ENCODE measurements at places on chromosomes 4 and X.

DNA sequence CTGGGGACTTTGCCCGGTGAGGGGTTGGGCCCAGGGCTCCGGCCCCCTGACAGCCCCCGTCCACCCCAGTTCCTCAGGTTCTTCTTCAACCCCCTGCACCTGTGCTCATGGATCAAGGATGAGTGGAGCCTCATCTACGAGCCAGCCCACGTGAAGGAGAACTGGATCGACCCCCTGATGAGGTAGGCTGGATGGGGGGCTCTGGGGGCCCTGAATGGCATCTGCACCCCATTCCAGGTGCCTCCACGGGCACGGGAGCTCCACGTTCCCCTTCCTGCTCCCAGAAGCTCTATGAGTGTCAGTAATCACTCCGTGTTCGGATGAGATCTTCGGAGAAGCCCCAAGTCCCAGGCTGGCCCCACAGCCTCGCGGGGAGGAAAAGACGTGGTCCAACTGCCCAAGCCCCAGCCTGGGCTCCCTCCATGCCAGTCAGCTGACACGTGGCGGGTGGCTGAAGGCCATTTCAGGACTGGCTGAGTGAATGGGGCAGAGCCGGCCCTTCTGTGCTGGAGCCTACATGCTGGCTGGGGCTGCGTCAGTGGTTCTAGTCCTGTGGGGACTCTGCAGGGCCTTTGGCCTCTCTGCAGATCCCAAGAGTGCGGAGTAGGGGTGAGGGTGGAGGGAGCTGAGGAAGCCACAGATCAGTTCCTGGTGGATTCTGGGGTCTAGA, 24.4 kb downstream of the CFAP99 start:
- no peak for DNase-seq

DNA sequence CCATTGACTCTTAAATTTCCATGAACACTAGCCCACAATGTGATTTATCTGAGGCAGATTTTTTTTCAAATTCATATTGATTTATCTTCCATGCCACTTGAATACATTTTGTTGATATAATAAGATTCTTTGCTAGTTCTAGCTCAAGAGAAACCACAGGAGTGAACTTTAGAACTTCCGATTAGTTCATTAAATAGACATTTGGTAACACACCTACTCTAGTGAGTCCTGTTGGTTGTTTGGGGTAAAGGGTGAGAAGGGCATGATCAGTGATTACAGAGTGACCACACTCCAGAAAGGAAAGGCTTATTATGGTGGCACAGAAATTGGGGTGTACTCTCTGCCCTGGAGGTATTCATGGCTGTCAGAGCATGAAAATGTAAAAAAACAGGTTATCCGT, 120.4 kb downstream of the CDKL5 start:
- no peak for DNase-seq

DNA sequence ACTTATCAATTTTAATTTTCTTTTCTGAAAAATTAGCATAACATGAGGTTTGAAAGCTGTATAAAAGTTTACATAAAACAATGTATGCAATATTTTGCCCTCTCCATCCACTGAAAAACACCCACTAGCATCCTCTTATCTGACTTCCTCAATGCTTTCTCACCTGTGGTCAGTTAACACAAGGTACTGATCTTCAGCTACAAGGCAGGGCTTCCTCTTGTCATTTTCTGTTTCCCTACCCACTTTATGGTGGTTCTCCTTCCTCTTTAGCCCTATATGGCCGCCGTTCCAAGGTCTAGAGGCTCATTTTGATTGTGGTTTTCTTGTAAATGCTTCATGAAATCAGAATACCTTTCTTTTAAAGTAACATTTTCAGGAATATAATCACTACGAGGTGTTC, 618.6 kb upstream of the CPEB2 start:
- DNase-seq = no peak

DNA sequence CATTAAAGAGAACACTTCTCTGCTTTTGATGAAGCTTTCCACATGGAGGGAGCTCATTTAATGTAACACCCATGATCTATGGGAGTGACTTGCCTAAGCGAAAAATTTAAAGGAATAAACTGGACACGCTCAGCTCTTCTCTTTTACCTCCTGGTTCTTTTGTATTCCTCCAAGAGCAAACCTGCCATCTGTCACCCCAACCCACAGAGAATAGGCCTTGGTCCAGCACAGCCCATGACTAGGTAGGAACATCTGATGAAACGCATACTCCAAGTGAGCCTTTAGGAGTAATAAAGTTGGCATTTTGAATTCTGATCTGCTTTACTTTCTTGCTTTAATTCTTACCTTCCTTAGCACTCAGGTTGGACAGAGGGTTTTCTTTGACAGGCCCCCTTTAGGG, 389.0 kb downstream of the HNRNPD start:
- no peak for DNase-seq

DNA sequence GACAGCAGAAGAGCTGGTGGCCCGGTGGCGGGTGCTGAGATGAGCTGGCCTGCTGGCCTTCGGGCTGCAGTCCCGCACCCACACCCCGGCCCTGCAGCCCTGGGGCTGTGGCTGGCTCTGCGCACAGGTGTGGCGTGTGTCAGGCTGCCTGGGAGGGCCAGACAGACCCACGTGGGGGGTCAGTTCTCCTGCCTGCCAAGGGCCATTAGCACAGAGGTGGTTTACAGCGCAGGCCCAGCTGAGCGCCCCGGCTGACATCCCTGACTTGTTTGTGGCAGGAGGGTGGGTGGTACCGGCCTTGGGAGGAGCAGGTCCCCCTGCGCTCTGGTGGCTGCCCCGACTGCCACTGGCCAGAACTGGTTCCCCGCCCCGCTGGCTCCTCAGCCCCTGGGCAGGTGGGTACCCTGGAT, 9.4 kb upstream of the HGFAC start:
- DNase-seq = no peak

DNA sequence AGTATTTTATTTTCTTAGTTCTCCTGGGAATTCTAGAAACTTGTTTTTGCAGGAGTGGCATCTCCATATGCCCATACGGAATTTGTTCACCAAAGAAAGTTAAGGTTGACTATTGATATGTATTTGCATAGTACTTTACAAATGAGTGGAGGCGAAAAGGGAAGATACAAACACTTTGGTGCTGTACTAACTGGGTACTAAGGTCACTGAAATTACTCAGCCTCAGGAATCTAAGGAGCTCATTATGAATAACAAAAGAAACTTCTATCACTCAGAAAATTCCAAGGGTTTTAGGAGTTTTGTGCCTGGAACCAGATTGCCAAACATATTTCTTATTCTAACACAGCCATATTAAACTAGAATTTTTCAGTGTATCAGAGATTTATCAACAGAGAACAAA, 27.4 kb upstream of the TMPRSS11B start:
- DNase-seq = no peak

GRCh38 chrX:119682019-119682989, 10.7 kb downstream of the SEPTIN6 start:
- DNase-seq = no peak

DNA sequence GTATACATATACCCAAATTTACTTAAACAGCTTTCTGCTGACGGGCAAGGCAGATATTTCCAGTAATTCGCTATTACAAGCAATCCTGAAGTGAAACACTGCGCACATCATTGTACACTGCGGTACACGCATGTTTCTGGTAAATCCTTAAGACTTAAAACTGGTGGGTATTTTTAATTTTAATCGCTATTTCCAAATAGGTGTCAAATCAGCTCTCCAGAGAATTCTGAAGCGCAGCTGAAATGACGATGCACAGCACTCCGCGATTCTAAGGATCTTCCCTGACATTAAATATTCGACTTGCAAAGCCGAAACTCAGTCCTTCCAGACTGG, 361 bp downstream of the TMEM128 start:
- DNase-seq = no peak

DNA sequence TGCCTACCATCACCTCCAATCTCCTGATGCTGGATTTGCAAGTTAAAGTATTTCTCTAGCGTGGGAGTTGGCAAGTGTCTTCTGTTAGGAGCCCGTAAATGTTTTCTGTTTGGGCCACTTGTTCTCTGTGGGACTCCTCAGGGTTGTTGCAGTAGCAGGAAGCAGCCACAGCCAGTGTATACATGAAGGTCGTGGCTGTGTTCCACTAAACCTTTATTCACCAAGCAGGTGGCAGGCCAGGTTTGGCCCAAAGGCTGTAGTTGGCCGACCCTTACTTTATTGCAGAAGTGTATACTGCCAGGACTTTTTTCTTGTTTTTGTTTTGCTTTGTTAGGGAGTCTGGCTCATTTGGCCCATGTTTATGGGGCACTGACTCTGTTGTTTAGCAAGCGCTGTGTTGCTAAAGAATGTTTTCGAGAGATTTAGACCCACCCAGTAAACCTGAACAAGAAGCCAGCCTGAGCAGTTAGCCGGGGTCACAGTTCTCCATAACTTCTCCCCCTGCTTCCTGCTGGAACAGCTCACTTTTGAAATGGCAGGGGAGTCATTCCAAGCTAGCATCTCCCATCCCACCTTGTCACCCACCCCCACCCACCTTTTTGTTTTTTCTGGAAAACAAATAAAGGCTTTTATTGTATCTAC, 58.8 kb downstream of the SHROOM2 start:
- DNase-seq = no peak

DNA sequence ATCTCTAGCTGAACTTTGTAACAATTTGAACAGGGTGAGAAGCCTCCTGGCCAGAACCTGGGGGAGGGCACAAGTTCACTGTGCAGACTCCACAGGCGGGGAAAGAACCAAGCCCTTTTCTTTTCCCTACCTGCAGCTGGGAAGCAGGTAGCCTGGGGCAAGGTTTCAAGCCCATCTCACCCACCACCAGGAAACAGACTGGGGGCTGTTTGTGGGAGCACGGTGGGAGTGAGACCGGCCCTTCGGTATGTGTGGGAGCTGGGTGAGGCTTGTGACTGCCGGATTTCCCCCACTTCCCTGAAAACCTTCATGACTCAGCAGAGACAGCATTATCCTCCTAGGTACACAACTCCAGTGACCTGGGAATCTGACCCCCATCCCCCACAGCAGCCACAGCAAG, 211.7 kb downstream of the ZNF674 start:
- no peak for DNase-seq

- peak; percentile 68 for DNase-seq
Observed at GRCh38 chrX:48025561-48025960, 18.8 kb downstream of the SPACA5 start.

GRCh38 chr4:1152290-1152689, 20.1 kb downstream of the SPON2 start:
- DNase-seq = no peak

DNA sequence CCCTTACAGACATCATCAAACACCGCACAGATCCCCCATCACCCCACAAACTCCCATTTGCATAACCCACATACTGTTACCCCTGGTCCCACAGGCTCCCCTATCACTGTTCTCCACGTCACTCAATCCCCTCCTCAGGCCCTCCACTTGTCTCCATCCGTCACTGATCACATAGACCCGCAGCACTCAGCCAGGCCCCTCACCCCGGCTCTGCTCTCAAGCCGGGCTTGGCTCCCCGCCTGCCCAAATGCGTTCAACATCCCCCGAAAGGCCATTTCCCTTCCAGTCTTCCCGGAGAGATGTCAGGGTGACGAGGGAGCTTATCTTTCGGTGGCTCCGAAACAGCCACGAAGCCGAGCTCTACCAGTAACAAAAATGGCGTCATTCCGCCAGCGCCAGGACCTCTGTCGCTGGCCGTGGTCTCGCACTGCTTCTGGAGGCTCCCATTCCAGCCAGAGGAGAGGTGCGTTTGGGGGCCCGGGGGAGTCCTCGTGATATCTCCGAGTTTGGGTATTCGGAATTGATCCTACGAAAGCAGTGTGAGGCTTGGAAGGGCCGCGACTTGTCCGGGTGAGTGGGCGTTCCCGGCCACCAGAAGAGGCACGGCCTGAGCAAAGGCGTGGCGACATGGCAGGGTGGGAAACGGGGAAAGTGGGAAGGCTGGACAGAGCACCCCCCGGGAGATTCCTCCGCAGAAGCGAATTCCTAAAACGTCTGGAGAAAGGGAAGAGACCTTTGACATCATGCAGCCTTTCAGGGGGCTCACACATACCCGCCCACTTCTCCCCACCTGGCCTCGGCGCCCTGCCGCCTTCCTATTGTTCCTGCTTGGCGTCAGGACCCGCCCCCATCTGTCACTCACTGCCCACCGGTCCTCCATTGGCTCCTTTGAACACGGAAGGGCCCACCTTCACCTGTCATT, at the start of gene ZNF630:
TSS of gene ZNF630 (minus strand) at position 577 of the 922 bp plus-strand sequence. CDS start 4,754 bp downstream, outside the sequence.
- no peak for DNase-seq

GRCh38 chr4:62398318-62398717, 1198.2 kb downstream of the ADGRL3 start:
- DNase-seq = no peak

- DNase-seq = no peak
Observed at GRCh38 chrX:131544218-131544617, 344 bp downstream of the OR13H1 start.
